ENCODE measurements at places on chromosomes 1 and 21. TPM values are rescaled to one million over a fixed set of nuclear protein-coding genes. Genes with fewer than 3 reads are reported as not detected.

CCDC190 gene
- total RNA-seq, result not detected

ITGB2 gene
- 278 TPM for total RNA-seq

GRCh38 chr1:11650331-11650991, 3.8 kb downstream of the FBXO2 start:
- peak; percentile 78 for DNase-seq
- no peaks in the 10 kb centered on the region for H3K27me3 ChIP-seq
- no peaks in the 10 kb centered on the region for H3K36me3 ChIP-seq
- peaks cover 26% of the 10 kb centered on the region for H3K4me1 ChIP-seq
- peak overlapping the region; percentile 19 for H3K27ac ChIP-seq
- H3K4me3 ChIP-seq, result peak overlapping the region; percentile 29

DNA sequence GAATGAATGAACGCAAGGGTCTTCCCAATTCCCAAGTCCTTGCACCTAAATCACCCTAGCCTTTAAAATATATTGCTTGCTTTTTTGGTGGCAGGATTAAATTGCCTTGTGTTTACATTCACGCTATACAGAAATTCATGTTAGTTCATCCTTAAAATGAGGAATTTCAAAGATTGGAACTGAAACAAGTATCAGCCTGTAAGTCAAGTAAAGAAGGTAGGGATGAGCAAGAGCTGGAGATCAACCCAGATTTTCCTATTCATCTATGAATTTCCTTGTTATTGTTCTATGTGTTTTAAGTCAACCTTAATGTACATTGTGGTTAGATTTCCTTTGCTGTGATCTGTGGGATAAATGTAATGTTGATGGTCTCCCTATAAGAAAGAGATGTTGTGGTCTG, 248.2 kb downstream of the NFIA start:
- H3K4me1 ChIP-seq, result no peaks in the 10 kb centered on the region
- H3K27ac ChIP-seq, result no peak overlapping the region
- no peak for DNase-seq
- H3K36me3 ChIP-seq, result no peaks in the 10 kb centered on the region
- no peaks in the 10 kb centered on the region for H3K27me3 ChIP-seq

GRCh38 chr1:91603409-91603808, 102.8 kb downstream of the CDC7 start:
- H3K27me3 ChIP-seq, result no peaks in the 10 kb centered on the region
- DNase-seq, result no peak
- no peaks in the 10 kb centered on the region for H3K4me1 ChIP-seq
- no peak overlapping the region for H3K27ac ChIP-seq
- no peaks in the 10 kb centered on the region for H3K36me3 ChIP-seq

DNA sequence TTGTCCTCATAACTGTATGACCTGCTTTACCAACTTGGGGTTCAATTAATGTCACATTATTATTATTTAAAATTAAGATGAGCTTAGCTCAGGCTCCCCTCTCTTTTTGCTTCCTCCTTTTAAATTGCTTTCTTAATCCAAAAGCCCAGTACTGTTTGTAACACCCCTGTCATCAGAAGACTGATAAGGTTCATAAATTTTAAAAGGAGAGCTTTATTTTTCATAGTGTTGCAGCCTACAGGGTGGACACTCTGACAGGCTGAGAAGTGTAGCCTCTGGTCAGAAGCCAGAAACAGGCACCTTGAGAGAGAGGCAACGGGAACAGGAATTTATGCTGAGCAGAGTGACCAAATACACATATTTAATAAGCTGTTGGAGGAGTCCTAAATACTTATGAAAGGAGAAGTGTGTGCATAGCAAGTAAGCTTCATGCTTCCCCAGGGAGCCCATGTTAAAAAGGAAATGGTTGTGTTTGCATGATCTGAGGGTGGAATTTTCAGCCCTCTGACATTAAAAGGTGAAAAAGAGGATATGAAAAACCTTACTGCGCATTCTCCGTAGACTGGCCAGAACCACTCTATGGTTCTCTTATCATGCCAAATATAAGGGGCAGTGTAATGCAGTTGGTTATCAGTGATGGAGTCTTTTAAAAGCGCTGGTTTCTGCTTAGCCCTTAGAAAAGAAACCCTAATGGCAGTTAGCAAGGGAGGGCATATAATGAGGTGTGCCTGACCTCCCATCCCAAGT, 30.5 kb upstream of the FGGY start:
- no peaks in the 10 kb centered on the region for H3K27me3 ChIP-seq
- H3K27ac ChIP-seq, result no peak overlapping the region
- no peak for DNase-seq
- H3K4me3 ChIP-seq, result no peak overlapping the region

GRCh38 chr1:236890152-236891056, 95.3 kb downstream of the MTR start:
- no peaks in the 10 kb centered on the region for H3K4me1 ChIP-seq
- no peak for DNase-seq
- H3K4me3 ChIP-seq, result no peak overlapping the region
- no peaks in the 10 kb centered on the region for H3K27me3 ChIP-seq
- H3K27ac ChIP-seq, result no peak overlapping the region

- no peaks in the 10 kb centered on the region for H3K4me1 ChIP-seq
- DNase-seq, result no peak
- no peaks in the 10 kb centered on the region for H3K27me3 ChIP-seq
These were observed 27.6 kb downstream of the IPP start for GRCh38 chr1:45722809-45723208.

GRCh38 chr21:45430521-45431501, 25.8 kb downstream of the COL18A1 start:
- H3K4me3 ChIP-seq, result no peak overlapping the region
- DNase-seq, result no peak
- no peaks in the 10 kb centered on the region for H3K36me3 ChIP-seq
